SK-N-SH (cell line): ENCODE measurements at places on chromosomes 2 and 18.

- peak; percentile 19 for DNase-seq
Measured at GRCh38 chr2:240878341-240878936, 9.8 kb downstream of the AGXT start.

- no peak for DNase-seq
Measured at GRCh38 chr2:167966937-167967913, 280.2 kb downstream of the STK39 start.

DNA sequence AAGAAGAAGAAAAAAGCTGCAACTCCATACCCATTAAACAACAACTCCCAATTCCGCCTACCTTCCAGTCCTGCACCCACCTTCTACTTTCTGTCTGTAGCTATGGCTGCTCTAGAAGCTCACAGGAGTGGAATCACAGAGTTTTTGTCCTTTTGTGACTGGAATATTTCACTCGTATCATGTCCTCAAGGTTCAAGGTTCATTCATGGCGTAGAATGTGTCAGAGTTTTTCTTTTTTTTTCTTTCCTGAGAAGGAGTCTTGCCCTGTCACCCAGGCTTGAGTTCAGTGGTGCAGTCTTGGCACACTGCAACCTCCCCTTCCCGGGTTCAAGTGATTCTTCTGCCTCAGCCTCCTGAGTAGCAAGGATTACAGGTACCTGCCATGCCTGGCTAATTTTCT, 97.4 kb upstream of the ODC1 start:
- no peak for DNase-seq

DNA sequence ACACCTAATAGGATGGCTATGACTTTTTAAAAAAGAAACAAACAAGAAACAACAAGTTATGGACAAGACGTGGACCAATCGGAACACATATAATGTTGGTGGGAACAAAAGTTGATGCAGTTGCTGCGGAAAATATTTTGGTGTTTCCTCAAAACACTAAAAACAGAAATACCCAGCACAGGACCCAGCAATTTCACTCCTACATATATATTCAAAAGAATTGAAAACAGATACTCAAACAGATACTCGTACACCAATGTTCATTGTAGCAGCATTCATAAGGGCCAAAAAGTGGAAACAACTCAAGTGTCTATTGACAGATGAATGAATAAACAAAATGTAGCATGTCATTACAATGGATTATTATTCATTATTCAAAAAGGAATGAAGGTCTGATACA, 12.1 kb downstream of the CCDC141 start:
- no peak for DNase-seq

GRCh38 chr2:45006041-45006941, 3.0 kb downstream of the SIX2 start:
- peak; percentile 35 for DNase-seq

DNA sequence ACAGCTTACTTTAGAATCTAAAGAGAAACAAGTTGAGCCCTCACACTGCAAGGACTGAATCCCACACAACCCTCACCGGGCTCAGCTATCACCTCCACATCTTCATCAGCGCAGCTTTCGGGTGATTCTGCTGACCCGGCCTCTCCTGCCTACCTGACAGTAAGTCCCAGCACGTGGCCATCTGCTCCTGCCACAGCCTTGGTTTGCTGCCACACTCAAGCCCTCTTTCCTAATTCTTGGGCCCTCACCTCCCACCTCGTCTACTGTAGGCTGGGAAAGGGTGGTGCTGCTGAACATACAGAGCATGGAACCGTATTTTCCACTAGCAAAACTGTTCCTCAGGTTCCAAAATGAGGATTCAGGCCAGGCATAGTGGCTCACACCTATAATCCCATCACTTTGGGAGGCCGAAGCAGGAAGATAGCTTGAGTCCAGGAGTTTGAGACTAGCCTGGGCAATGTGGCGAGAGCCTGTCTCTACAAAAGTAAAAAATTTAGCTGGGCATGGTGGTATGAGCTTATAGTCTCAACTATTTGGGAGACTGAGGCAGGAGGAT, 55.3 kb upstream of the HAAO start:
- DNase-seq: no peak

- no peak for DNase-seq
Measured at GRCh38 chr18:28657961-28658360, 481.0 kb upstream of the CDH2 start.

DNA sequence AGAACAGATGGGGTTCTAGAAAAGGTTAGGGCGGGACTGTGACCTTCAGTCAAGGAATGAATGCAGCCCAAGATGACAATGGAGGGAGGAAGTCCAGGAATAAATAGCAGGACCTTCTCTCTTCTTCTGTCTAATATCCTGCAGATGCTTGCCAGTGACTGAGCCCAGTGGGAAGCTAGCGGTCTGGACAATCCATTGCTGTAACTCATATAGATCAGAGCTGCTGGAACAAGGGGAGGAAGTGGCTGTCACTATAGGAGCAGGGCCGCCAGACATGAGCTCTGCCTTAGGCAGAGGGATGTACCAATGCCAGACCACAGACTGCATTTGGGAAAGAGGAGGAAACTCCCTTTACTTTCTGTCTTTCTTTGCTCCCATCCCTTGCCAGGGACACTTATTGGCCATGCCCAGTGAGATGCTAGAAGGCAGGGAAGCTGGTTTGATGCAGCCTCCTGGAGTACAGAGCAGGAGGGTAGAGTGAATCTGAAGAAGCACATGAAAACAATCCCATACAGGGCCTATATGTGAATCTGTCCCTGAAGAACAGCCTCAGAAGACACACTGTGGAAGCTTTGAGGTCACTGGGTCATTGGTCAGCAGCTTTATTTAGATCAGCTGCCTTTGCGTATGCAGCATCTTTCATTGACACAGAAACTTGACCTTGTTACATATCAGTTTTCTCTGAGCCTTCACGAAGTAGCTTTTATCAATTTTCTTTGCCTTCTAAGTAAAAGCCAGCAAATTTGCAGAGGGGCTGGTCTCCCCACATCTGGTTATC, 65.4 kb downstream of the CCDC85A start:
- DNase-seq: no peak

DNA sequence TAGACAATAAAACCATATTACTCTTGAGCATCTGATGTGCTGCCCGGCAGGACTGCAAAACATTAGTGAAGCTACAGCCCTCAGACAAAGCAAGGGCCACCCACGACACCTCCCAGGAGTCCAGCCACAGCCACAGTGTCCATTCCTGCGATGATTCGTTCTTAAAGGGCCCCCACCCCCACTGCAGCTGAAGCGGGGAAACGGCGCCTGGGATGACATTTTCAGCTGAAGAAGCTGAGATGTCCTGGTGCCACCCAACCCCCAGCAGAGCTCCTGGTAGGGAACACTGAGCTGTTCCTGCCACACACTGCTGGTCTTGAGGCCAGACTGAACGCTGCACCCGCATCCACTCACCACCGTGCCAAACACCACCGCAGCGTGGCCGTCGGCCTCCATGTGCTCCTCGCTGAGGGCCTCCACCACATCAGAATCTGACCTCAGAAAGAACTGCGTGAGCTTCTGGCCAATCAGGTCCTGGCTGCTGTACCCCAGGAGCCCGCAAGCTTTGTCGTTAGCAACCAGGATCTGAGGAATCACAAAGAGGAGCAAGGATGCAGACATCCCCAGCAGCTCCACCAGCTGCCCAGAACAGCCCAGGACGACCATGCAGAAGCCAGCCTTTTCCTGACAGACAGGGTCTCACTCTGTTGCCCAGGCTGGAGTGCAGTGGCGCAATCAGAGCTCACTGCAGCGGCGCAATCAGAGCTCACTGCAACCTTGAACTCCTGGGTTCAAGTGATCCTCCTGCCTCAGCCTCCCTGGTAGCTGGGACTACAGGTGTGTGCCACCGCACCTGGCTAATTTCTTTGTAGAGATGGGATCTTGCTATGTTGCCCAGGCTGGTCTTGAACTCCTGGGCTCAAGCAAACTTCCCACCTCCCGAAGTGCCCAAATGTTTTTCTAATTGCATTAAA, 9.5 kb downstream of the PASK start:
- DNase-seq: no peak

- DNase-seq: peak; percentile 33
Measured at GRCh38 chr2:127355407-127356008, 32.3 kb downstream of the MAP3K2 start.

GRCh38 chr18:55906536-55906935, 318.5 kb upstream of the TCF4 start:
- DNase-seq: no peak

- no peak for DNase-seq
Measured at GRCh38 chr18:70058916-70059315, 111.2 kb upstream of the CD226 start.
